ENCODE measurements at places on chromosomes 16 and 17.

DNA sequence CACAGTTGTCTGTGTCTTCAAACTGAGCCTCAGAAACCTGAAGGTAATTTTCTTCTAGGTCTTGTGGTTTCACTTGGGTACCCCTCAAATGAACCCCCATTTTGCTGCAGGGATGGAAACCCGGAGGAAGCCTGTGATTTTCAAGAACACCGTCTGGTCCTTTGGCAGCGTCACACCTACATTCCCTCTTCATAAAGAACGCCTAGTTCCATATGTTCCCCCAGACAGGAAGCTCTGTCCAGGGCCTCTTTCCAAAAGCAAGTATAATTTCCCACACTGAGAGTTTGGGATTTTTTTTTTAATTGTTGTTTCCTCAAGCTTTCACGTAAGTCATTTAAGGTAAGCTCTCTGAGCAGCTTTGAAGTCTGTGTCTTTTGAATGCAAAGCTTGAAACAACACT is 515.0 kb downstream of the TMEM114 start:
- DNase-seq = no peak

GRCh38 chr17:67499685-67500084 is 122.6 kb downstream of the PITPNC1 start:
- no peak for DNase-seq

GRCh38 chr17:32803544-32803943 is 73.4 kb downstream of the MYO1D start:
- DNase-seq = no peak

DNA sequence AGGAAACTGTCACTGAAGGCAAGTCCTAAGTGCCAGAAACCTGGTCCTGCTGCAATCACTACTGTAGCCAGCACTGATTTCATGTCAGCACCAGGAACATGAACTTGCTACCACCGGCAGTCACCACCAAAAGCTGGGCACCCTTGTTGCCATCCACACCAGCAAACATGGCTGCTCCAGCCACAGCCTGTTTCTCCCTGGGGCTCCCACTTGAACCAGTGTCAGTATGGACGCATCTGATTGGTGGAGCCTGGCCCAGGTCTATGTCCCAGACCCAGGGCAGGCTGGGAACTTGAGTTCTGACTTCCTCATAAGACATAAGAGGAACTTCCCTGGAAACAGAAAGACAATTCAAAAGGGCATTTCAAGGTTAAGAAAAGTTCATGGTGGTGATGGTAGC is 56.5 kb downstream of the COPRS start:
- no peak for DNase-seq

- DNase-seq = no peak
Observed at GRCh38 chr17:34665150-34665806, 85.9 kb downstream of the TMEM132E start.

- no peak for DNase-seq
Observed at GRCh38 chr17:72534776-72535175, 414.0 kb downstream of the SOX9 start.

DNA sequence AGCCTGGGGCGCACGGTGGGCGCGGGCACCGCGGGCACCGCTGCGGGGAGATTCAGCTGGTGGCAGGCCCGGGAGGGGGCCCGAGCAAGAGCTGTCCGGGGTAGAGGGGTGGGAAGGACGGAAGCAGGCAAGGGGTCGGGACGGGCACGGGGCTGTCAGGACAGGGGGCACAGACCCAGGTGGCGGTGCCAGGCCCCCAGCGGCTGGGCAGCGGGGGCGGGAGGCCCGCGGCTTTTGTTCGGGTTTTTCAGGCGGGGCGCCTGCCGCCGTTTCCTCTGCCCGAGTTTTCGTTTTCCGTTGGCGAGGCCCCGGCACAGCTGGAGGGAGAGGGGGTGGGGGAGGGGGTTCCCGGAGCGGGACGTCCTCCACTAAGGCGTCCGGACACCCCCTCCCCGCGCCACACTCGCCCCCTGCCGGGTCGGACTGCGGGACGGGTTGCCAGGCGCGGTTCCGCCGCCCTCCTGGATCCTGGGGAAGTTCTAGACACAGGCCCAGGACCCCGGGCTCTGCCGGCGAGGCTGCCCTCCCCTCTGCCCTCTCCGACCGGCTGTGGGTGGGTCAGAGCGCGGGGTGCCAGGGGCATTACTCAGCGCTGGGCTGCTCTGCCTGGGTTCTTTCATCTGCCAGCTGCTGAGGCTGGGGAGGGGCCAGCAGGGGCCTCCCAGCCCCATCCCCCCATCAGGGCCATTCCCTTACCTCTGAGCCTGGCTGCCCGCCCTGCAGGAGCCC is 543 bp downstream of the ARHGAP23 start:
- no peak for DNase-seq

DNA sequence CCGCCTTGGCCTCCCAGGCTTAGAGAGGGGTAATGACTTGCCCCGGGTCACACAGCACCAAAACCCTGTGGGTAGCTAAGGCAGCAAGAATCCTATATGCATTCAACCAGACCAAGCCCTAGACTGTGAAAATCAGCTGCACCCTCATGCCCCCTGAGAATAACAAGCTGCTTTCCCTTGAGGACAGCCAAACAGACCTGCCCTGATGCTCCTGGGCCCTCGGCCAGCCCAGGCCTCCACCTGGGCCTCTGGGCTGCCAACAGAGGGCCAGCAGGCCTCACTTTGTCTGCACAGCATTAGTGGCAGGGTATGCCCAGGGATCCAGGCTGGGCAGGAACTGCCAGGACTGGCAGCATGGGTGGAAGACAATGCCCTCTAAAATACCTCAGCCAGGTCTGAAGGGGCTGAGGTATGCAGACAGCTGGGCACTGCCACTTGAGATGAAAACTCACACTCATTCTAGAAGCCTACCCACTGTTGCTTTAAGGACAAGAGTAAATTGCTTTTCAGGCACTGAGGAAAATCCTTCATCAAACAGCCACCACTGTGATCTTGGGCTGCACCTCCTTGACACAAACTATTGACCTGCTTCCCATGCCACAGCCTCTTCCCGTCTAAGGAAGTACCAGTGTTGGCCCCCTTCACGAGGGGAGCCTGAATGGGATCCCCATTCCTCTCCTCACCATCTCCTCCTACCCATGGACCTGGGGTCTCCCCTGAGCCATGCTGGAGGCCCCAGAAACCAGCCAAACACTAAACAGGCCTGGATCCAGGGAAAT is 8.8 kb downstream of the ST3GAL2 start:
- DNase-seq = no peak

DNA sequence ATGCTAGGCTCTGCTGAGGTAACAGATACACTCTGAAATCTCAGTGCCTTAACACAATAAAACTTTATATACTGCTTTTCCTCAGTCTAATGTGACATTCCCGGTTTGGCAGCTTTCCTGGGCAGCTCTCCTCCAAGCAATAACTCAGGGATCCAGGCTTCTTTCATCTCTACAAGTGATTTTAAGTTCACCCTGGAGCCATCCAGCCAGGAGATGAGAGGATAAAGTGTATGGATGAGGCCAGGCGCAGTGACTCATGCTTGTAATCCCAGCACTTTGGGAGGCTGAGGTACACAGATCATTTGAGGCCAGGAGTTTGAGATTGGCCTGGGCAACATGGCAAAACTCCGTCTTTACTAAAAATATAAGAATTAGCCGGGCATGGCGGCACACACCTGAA is 147.2 kb downstream of the UTP18 start:
- DNase-seq = no peak

DNA sequence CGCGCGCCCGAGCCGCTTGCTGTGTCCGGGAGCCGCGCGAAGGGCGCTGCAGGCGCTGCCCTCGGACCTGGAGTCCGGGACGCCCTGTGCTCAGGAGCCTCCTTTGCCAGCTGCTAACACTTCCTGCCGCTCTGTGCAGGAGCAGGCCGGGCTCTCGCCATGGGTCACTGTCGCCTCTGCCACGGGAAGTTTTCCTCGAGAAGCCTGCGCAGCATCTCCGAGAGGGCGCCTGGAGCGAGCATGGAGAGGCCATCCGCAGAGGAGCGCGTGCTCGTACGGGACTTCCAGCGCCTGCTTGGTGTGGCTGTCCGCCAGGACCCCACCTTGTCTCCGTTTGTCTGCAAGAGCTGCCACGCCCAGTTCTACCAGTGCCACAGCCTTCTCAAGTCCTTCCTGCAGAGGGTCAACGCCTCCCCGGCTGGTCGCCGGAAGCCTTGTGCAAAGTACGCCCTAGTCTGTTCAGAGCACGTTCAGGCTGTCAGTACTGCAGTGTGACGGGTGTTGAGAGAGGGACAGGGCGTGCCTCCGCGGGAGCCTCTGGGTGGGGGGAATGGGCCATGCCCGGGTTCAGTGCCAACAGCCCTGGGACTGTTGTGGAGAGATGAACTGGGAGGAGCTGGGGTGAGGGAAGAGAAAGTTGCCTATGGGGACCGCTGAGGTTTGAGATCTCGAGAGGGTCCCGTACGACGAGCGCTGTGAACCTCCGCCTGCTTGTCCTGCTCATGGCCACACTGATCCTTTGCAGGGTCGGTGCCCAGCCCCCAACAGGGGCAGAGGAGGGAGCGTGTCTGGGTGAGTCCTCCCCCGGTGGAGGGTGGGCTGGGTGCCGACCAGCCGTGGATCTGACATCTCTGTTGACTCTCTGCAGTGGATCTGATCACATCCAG is 1.3 kb downstream of the ZNF276 start:
- peak; percentile 25 for DNase-seq

DNA sequence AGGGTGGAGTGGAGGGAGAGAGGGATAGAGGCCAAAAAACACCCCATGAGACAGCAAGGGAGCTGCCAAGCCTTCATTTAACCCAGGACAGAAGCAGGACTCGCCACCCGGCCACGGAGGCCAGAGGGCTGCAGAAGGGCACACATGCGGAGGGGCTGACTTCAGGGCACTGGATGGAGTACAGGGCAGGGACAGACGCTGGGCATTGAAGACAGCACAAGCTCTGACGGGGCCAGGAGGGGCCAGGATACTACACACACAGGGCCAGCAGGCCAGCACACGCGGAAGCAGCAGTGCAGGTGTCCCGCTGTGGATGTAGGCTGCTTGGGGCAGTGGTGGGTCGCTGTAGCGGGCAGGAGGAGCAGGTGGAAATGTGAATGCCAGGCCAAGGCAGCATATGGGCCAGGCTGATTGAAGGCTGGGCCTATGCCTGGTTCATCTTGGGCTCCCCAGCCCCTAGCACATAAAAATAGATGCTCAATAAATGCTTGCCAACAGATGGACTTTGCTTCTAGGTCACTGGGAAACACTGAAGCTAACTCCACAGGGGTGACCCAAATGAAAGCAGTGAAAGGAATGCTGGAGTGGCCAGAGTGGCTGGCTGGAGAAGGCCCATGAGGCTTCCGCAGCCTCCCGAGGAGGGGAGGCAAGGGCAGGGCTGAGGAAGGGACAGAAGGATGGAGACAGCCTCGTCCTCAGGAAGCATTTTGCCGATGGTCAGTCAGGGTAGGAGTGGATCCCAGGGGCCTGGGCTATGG is 61.6 kb downstream of the GNA13 start:
- no peak for DNase-seq

DNA sequence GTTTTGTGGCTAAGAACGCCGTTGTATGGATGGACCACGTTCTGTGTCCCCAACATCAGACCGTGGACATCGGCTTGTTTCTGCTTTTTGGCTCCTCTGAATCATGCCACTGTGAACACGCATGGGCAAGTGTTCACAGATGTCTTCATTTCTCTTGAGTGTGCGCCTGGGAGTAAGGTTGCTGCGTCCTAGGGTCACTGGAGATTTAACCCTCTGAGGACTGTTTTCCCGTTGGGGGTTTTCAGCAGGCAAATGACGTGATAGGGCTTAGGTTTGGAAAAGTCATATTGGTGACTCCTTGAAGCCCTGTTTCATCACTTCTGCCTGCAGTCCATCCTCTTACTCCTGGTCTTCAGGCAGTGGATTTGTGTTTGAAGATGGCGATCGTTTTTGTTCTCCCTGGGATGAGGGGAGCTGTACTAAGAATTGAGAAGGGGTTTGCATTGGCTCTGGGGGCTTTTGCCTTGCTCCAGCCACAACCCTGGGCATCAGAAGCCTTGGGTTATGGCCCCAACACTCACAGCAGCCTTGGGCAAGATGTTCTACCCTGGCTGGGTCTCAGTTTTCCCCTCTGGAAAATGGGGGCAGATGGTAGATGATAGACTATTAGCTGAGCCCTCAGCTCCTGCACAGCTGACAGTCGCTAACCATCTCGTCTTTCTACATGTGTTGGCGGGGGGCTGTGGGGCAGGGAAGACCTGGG is 67.2 kb upstream of the CIBAR2 start:
- DNase-seq = no peak

GRCh38 chr17:60369727-60370126 is 22.2 kb downstream of the USP32 start:
- no peak for DNase-seq

DNA sequence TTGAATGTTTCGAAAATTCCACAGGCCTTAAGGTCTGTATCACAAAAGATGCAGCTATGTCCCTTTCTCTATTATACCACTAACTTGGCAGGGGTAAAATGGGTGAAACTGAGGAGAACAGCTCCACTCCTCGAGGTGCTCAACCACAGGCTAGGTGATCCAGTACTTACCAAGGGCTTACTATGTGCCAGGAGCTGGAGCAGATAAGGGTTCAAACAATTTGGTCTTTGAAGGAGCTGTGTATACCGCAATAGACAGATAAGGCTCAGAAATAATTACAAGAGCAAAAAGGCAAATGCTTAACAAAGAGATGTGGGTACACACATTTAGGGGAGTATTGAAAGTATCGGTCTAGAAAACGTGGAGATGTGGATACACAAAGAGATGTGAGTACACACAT is 1.5 kb downstream of the XPO6 start:
- no peak for DNase-seq

DNA sequence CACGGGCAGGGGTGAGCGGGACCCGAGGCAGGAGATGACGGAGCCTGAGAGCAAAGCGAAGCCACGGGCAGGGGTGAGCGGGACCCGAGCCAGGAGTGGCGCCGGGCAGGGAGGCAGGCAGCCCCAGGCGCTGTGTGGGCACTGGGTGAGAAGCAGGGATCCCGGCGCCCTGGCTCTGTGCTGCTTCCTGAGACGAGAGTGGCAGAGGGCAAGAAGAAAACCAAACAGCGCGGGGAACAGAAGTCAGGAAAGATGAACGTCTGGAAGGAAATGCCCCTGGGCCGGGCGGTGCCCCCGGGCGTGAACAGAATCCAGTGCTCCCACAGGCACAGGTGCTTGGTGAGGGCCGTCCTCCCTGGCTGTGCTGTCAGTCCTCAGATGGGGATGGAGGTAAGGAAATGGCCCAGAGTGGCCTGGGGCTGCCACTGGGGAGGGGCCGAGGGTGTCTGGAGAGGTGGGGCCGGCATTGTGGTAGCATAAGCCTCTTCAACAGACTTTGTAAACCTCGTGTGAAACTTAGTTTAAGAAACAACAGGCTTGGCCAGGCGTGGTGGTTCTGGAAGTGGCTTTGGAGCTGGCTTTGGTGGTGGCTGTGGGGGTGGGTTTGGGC is 9.8 kb downstream of the ASPSCR1 start:
- no peak for DNase-seq

DNA sequence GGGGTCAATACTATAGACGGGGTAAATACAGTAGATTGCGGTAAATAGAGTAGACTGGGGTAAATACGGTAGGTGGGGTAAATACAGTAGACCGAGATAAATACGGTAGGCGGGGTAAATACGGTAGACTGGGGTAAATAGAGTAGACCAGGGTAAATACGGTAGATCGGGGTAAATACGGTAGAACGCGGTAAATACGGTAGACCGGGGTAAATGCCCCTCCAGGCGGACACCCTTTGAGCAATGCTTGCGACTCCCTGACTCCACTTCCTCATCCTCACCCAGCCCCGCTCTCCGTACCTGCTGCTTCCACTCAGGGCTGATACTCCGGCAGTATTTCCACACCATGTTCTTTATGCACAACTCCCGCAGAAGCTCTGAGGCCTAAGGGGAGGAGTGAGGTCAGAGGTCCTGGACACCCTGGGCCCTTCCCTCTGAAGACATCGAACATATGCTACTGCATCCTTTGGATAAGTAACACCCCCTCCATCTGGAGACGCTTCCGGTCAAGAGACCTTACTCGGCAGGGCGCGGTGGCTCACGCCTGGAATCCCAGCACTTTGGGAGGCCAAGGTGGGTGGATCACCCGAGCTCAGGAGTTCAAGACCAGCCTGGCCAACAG is 13.3 kb upstream of the CRK start:
- no peak for DNase-seq
